ENCODE measurements at places on chromosomes 7 and 10.
A peak's percentile ranks its signal among the peaks of the same experiment; 100 is the strongest.

GRCh38 chr10:393787-394438 is 258.7 kb downstream of the ZMYND11 start:
- peaks cover 4% of the 10 kb centered on the region for H3K4me1 ChIP-seq
- peaks cover 7% of the 10 kb centered on the region for H3K36me3 ChIP-seq
- no peaks in the 10 kb centered on the region for H3K27me3 ChIP-seq
- H3K4me3 ChIP-seq: peak overlapping the region; percentile 27

DNA sequence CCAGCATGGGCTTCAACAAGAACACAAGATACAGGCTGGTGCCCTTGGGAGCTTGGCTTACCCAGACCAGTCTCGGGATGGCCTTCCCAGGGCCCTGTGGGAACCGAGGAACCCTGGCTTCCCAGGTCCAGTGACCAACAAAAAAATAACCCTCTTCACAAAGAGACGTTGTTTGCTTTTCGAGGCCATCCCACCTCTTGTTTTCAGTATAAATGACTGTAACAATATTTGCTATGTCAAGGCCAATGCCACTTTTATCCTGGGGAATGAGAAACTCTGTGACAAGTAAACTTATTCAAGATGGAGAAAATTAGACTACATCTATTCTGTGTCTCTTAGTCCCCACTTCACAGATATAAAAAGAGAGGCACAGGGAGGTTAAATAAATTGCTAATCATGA is 138.8 kb downstream of the PRPF18 start:
- H3K27me3 ChIP-seq: no peaks in the 10 kb centered on the region
- H3K27ac ChIP-seq: no peak overlapping the region
- no peak for DNase-seq
- no peaks in the 10 kb centered on the region for H3K36me3 ChIP-seq
- no peak overlapping the region for H3K4me3 ChIP-seq
- no peaks in the 10 kb centered on the region for H3K4me1 ChIP-seq

DNA sequence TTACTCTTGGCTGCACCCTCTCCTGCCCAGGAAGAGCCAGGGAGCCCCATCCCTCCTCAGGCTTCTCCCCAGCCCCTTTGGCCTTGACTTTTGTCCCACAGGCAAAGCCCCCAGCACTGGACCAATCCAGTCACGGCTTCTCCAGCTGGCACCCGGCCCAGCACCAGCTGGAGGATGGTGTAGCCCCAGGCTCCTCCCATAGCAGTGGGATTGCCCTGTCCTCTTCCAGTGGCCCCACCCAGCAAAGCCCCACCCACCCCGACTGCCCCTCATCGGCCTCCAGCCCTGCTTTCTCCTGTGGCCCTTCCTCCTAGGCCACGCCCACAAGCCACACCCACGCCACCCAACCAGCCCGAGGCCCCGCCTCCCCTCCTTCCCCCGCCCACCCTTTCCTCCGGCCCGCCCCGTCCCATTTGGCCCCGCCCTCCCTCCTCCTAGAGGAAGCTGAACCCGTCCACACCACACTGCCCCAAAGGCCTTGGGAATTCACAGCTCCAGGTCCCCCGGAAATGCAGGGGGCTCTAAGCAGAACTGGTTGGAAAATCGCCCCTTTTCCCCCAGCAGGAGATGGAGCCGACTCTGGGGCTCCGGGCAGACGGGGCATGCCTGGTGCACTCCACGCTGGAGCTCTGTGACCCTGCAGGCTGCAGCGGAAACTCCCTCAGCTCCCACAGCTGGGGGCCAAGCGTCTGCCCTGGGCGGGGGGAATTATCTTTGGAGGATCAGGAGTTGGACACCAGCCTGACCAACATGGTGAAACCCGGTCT is 25.2 kb downstream of the GET4 start:
- no peaks in the 10 kb centered on the region for H3K27me3 ChIP-seq
- H3K27ac ChIP-seq: no peak overlapping the region
- no peak for DNase-seq
- no peaks in the 10 kb centered on the region for H3K4me1 ChIP-seq

DNA sequence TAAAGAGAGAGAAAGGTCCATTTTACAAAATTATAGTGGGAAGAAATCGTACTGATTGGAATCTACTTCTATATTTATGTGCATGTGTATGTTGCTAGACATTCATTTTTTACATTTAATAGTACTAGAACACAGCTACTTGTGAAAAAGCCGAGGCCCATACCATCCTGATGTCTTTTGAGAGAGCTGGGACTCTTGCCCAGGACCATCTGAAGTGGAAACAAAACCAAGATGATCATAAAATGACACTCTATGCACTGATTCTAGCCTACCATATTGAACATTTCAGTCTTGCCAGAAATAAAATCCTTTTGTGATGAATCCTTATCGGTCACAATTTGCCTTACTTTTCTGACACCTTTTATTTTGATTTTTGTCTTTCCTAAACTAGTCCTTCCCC is 640.0 kb downstream of the KCNMA1 start:
- H3K36me3 ChIP-seq: no peaks in the 10 kb centered on the region
- no peak for DNase-seq
- H3K27me3 ChIP-seq: peaks cover 4% of the 10 kb centered on the region
- no peak overlapping the region for H3K4me3 ChIP-seq

- peaks cover 2% of the 10 kb centered on the region for H3K4me1 ChIP-seq
- peaks cover 5% of the 10 kb centered on the region for H3K27me3 ChIP-seq
- DNase-seq: no peak
- H3K4me3 ChIP-seq: no peak overlapping the region
- no peaks in the 10 kb centered on the region for H3K36me3 ChIP-seq
Measured at GRCh38 chr10:77011874-77012811, 625.5 kb downstream of the KCNMA1 start.

- no peaks in the 10 kb centered on the region for H3K36me3 ChIP-seq
- no peak overlapping the region for H3K4me3 ChIP-seq
- H3K4me1 ChIP-seq: no peaks in the 10 kb centered on the region
- H3K27me3 ChIP-seq: no peaks in the 10 kb centered on the region
- no peak for DNase-seq
- H3K27ac ChIP-seq: no peak overlapping the region
Measured at GRCh38 chr7:153072806-153073205, 313.3 kb downstream of the ACTR3B start.

DNA sequence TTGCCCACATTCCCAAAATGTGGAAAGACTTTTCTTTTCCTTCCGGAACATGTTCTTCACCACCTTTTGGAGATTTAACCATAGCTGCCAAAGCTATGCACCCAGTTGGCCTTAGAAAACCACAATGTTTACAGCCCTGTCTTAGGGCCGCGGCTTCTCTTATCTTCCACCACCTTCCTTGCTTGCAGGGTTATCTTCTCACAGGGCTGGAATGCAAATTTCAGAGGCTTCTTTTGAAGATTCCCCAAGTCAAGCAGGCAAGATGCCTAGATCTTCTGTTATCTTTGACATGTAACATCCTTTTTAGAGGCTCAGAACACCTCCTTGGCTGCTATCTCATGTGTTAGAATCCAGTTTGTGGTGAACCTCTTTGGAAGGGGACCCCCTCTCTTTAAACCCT is 11.1 kb downstream of the KCTD7 start:
- no peaks in the 10 kb centered on the region for H3K27me3 ChIP-seq
- DNase-seq: no peak
- peaks cover 86% of the 10 kb centered on the region for H3K36me3 ChIP-seq
- no peak overlapping the region for H3K4me3 ChIP-seq
- peaks cover 20% of the 10 kb centered on the region for H3K4me1 ChIP-seq
- H3K27ac ChIP-seq: peak overlapping the region; percentile 47

- H3K27me3 ChIP-seq: no peaks in the 10 kb centered on the region
- H3K4me1 ChIP-seq: no peaks in the 10 kb centered on the region
- no peak for DNase-seq
- no peak overlapping the region for H3K27ac ChIP-seq
- H3K36me3 ChIP-seq: no peaks in the 10 kb centered on the region
- H3K4me3 ChIP-seq: no peak overlapping the region
Measured at GRCh38 chr10:121302541-121303180, 295.6 kb downstream of the FGFR2 start.

- no peak for DNase-seq
- H3K27ac ChIP-seq: no peak overlapping the region
- H3K4me3 ChIP-seq: no peak overlapping the region
- no peaks in the 10 kb centered on the region for H3K36me3 ChIP-seq
- no peaks in the 10 kb centered on the region for H3K27me3 ChIP-seq
- H3K4me1 ChIP-seq: no peaks in the 10 kb centered on the region
Measured at GRCh38 chr10:17980846-17981565, 29.3 kb downstream of the SLC39A12 start.

DNA sequence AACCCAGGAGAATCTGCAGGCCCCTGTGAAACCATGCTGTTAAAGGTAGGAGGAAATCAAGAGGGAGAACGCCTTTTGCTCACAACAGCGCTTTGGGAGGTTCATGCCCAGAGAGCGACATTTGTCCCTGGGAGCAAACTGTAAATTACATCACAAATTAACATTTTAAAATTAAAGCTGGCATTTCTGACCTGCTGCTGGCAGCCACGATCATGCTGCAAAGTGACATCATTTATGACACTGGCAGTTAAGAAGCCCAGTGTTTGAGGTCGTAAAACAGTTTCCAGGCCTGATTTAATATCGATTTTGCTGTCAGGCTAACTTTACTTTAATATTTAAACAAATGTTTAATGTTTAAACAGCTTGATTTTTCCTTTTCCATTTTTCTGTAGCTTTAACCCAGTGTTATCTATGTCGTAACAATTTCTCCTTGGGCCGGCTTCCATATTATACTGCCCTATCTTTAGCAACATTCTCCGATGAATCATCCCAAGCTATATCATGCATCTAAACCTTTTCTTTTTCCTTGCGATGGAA is 86.5 kb upstream of the NPVF start:
- no peak overlapping the region for H3K27ac ChIP-seq
- H3K36me3 ChIP-seq: no peaks in the 10 kb centered on the region
- H3K4me3 ChIP-seq: no peak overlapping the region
- DNase-seq: no peak
- H3K4me1 ChIP-seq: no peaks in the 10 kb centered on the region
- H3K27me3 ChIP-seq: peaks cover 2% of the 10 kb centered on the region

DNA sequence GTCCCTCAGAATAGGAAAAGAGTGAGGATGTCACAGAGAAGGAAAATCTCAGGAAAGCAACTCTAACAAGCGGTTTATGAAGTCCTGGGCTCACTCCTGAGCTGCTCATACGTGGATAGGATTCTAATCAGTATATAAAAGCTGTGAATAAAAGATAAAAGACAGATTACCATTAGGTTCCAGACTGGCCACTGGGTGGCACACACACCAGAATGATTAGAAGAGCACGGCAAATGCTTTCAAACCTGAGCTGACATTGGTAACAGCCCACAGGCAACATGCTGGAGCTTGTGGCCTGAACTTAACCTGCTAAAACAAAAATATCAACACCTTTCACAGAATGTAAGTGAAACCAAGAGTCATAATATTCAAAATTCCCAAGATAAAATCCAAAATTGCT is 370.8 kb downstream of the GRID1 start:
- no peak overlapping the region for H3K4me3 ChIP-seq
- no peaks in the 10 kb centered on the region for H3K4me1 ChIP-seq
- peaks cover 13% of the 10 kb centered on the region for H3K27me3 ChIP-seq
- H3K27ac ChIP-seq: no peak overlapping the region
- DNase-seq: no peak

- H3K27ac ChIP-seq: peak overlapping the region; percentile 99
- H3K4me1 ChIP-seq: peaks cover 35% of the 10 kb centered on the region
- H3K36me3 ChIP-seq: no peaks in the 10 kb centered on the region
- DNase-seq: peak; percentile 38
- peak overlapping the region; percentile 94 for H3K4me3 ChIP-seq
- H3K27me3 ChIP-seq: no peaks in the 10 kb centered on the region
Measured at GRCh38 chr10:12042409-12042796, 206 bp downstream of the UPF2 start.

DNA sequence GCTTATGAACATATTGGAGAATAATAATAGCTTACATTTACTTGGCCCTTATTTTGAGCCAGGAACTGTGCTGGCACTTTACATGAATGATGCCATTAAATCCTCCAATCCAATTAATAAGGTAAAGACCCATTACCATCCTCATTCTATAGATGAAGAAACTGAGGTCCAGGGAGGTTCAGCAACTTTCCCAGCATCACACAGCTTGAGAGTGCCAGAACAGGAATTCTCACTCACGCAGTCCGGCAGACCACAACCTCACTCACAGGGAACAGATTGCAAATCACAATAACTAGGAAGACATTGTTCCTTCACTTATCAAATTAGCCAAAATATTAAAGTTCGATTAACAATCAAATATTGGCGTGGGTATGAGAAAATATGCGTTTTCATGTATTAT is 18.3 kb downstream of the GPRIN2 start:
- H3K27ac ChIP-seq: no peak overlapping the region
- H3K4me3 ChIP-seq: no peak overlapping the region
- peaks cover 49% of the 10 kb centered on the region for H3K27me3 ChIP-seq

- H3K36me3 ChIP-seq: no peaks in the 10 kb centered on the region
- no peak for DNase-seq
- no peak overlapping the region for H3K4me3 ChIP-seq
- peaks cover 3% of the 10 kb centered on the region for H3K4me1 ChIP-seq
- H3K27ac ChIP-seq: no peak overlapping the region
Measured at GRCh38 chr10:78403781-78404180, 370.1 kb downstream of the RPS24 start.

DNA sequence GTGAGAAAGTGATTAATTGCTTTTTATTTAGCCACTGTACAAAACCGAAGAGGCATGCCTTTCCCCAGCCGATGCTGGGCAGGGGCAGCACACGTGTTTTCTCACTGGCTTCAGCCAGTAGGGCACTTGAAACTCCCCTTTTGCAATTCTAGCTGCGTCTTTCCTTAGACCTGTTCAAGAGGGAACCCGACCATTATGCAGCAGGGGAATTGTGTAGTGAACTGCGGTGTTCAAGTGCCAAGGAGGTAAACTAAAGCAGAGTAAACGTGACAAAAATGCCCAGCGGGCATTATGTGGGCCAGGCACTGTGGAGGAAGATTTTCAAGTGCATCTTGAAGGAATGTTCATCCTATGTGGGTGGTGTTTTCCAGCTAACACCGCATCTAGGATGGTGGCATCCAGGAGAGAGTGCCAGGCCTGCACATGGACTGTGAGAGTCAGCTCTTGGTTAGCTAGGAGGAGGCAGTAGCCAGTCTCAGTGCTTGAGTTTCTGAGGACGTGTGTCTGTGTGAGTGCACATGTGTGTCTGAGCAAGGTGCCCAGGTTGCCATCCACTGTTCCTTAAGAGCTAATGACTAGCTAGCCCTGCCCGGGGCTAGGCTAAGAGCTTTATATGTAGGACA is 3.3 kb downstream of the WIPF3 start:
- no peak overlapping the region for H3K4me3 ChIP-seq
- no peak overlapping the region for H3K27ac ChIP-seq
- H3K27me3 ChIP-seq: peaks cover 67% of the 10 kb centered on the region
- DNase-seq: no peak

- H3K36me3 ChIP-seq: no peaks in the 10 kb centered on the region
- DNase-seq: no peak
- no peak overlapping the region for H3K4me3 ChIP-seq
- no peaks in the 10 kb centered on the region for H3K27me3 ChIP-seq
Measured at GRCh38 chr7:82241356-82241755, 202.2 kb downstream of the CACNA2D1 start.

GRCh38 chr10:120103738-120104560 is 211.4 kb downstream of the SEC23IP start:
- H3K4me3 ChIP-seq: no peak overlapping the region
- DNase-seq: no peak
- peaks cover 11% of the 10 kb centered on the region for H3K27me3 ChIP-seq
